Lung microvascular endothelial cell (primary cell): ENCODE measurements at places on chromosomes 2 and 18. TPM values are rescaled to one million over a fixed set of nuclear protein-coding genes. Genes with fewer than 3 reads are reported as not detected.

Gene SNED1
- total RNA-seq, result 8.3 and 17.9 TPM in 2 replicates

Gene LYPD6
- 3.7 and 7.5 TPM in 2 replicates for total RNA-seq

Gene TTN
- 0.60 and 1.3 TPM in 2 replicates for total RNA-seq

Gene PIKFYVE
- 17.9 and 21.6 TPM in 2 replicates for total RNA-seq
